Fibroblast of gingiva (primary cell): ENCODE measurements at places on chromosomes 6 and 20.

DNA sequence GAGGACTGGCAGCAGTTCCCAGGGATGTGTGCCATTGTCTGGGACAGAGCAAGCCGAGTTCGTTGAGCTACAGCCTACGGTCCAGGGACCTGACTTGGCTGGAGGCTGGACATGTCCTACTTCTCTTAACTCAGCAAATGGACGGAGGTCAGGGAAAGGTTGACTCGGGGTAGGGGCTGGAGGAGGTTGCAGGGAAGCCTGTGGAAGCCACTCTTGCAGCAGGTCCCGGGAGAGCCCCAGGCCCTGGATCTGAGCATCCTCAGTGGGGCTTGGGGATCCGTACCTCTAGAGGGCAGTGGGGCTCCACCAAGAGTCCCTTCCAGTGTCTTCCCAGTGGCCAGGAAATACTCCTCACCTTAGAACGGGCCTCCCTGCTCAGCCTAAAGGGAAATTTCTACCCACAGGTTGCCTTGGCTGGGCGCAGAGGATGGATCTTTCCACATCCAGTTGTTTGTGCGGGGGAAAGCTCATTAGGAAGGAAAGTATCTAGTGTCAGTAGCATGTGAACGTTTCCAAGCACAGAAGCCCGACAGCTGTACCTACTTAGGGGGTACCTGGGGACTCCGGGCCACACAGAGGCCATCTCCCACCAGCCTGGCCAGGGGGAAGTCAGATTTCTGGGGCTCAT is 170.2 kb downstream of the NFATC2 start:
- peak; percentile 44 for DNase-seq

GRCh38 chr20:4607287-4607713 is 114.4 kb upstream of the PRND start:
- peak; percentile 54 for DNase-seq

- peak; percentile 70 for DNase-seq
Measured at GRCh38 chr6:35181933-35182612, 31.7 kb upstream of the SCUBE3 start.

DNA sequence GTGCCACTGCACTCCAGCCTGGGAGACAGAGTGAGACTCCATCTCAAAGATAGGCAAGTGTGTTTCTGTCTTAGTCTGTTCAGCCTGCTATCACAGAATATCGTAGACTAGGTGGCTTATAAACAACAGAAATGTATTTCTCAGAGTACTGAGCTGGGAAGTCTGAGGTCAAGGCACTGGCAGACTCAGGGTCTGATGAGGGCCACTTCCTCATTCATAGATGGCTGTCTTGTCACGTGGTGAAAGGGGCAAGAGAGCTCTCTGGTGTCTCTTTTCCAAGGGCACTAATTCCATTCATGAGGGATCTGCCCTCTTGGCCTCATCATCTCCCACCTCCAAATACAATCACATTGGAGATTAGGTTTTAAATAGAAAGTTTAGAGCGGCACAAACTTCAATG is 95.6 kb upstream of the PHACTR3 start:
- no peak for DNase-seq

DNA sequence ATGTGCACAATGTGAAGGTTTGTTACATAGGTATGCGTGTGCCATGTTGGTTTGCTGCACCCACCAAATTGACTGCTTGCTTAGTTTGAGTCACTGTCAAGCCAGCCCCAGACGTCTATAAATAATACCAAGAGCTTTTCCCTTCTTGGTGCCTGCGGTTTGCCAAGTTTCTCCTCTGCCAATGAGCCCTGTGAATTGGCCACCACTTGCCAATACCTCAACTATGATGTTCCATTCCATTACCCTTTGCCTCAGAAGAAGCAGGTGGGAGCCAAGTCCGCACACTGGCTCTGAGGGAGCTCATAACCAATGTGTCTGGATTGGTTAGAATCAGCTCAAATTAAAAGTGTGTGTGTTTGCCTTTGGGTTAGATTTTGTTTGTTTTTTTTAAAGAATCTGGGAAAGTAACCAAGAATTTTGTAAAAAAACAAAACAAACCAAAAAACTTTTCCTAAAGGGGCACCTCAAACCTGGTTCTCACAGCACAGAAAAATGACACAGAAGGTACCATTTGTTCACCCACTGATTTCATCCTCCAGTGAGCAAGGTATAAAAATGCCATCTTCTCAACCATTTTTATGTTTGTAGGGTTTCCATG is 244.7 kb upstream of the PRND start:
- DNase-seq: peak; percentile 92

DNA sequence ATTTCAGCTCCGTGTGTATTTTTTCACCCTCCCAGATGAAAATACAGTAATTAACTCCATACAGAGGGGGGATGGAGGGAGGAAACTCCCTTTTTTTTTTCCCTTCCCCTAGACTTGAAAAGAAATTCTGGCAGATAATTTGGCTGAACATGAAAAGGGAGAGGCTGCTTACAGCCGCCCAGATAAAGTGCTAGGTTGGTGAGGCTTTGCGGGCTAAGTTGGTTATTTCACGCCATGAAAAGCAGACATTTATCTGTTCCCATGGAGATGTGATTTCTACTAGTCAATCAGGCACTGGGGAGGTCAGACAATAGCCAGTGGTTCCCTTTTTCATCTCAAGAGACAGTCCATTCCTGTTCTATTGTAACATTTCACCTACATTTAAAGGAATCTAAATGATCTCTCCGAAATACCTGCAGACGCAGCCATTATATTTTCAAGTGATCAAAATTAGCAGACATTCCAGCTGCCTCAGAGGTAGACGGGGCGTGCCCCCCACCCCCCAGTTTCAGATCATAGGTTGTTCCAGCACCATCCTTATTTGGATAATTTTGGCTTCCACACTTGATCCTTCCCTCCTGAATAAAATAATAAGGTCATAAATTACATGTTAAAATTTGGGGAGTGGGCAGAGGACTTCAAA is 143.9 kb upstream of the ZNF217 start:
- DNase-seq: peak; percentile 42

GRCh38 chr6:6002005-6002847 is 4.5 kb downstream of the NRN1 start:
- no peak for DNase-seq

DNA sequence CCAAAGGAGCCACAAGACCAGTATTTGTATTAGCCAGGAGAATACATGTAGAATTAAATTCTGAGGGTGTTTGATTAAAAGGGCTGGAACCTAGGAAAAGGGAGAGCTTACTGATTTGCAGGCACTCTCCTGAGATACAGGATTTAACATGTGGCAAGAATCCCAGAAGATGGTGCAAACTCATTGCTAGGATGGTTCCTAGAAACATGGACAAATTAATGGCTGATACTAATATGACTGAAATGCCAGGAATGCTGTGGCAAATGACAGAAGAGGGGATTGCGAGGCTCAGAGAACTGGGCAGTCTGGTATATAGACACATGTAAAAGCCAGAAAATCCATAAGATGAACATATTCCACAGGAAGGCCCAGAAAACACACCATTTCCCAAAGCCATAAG is 118.1 kb downstream of the RWDD2A start:
- DNase-seq: peak; percentile 46

DNA sequence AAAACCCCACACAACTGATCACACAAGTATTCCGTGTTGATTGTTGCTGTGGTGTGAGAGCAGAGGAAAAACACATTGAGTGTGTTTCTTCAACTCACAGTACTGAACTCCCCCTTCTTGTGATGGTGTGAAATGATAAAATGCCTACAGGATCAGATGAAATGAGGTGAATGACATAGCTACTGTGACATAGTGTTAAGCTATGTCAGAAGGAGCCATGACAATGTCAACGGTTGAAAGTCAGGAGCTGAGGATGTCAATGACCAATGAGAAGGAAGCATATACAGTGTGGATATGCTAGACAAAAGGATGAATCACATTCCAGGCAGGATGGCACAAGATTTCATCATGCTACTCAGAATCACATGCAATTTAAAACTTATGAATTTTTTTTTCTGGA is 38.8 kb downstream of the WASF1 start:
- peak; percentile 74 for DNase-seq

- DNase-seq: peak; percentile 24
Measured at GRCh38 chr6:31776989-31777666, at the start of gene VWA7. Gene VWA7, minus strand, starts transcription at chr6:31777328. Its CDS starts 549 bp downstream, at chr6:31776779.

DNA sequence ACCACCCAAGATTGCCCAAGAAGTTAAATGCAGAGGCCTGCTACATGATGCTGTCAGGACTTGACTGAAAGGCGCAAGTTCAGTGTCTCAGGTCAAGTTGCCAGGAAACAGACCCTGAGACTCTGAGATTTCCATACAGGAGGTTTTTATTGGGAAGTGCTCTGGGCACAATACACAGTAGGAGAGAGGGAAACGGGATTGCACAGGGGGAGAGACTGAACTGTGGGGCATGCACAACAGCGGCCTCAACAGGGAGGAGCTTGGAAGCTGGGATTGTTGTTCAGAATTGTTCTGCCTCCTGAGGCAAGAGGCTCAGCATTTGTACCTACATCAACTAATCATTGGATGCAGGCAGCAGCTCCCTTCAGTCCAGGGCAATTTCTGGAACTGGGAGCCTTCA is 6.7 kb downstream of the STX11 start:
- DNase-seq: no peak

DNA sequence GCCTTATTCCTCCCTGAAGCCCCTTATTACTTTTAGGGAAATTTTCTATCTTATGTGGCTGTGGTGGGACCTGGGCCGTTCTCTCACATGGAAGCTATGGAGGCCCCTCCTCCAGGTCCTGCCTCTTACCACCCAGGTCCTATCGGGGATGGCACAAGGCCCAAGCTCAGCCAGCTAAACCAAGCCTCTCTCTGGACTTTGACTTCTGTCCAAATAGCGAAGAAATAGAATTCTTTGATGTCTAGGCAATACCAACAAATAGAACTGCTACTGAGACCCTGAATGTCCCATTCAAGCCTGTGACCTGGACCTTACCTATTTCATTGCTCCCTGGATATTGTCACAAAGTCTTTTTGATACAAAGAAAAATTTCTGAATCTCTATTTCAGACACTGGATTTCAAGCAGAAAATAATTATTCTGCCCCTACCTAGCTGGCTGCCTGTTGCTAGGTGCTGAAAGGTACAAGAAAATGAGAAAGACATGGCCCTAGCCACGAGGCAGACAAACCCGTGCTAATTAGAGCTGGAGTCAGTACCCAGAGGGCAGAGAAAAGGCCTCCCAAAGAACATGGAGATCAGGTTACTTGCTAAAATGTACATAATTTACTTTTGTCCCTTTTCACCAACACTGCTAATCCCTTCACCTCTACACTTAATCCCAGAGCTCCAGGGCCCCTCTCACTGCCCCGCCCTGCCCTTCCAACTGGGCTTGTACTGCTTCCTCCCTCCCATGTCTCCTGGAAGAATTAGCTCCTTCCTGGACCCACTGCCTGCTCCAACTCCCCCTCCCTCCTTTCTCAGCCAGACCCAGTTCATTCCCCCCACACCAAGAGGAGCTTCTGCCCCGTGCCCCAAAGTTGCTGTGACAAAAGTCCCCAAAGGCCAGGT is 15.5 kb upstream of the NNAT start:
- no peak for DNase-seq

- DNase-seq: no peak
Measured at GRCh38 chr6:137399881-137400443, 94.2 kb downstream of the OLIG3 start.

GRCh38 chr6:104357928-104358327 is 501.8 kb downstream of the HACE1 start:
- DNase-seq: no peak

- no peak for DNase-seq
Measured at GRCh38 chr6:1726341-1726768, 116.6 kb downstream of the FOXC1 start.
